ENCODE measurements at places on chromosomes 1 and 21.

GRCh38 chr1:45370575-45370974, 30.3 kb upstream of the MUTYH start:
- no peak for DNase-seq

DNA sequence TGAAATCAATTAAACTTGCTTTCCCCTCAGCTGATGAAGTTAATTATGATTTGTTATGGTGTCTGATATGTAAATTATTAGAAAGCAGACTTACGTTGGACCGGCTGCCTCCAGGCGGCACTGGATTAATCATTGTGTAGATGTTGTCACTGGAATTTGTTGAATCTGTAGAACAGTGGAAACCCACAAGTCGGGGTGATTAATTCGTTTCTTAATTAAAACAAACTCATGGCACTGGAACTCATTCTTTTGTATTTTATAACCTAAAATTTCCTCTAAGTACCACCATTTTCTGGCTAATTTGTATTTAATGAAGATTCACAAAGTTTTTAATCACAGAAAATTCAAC, 39.0 kb downstream of the MRPL37 start:
- DNase-seq: no peak

GRCh38 chr1:25642574-25643108, 26.1 kb downstream of the MAN1C1 start:
- DNase-seq: no peak

GRCh38 chr1:148354284-148354912, 128.7 kb downstream of the PPIAL4G start:
- no peak for DNase-seq

DNA sequence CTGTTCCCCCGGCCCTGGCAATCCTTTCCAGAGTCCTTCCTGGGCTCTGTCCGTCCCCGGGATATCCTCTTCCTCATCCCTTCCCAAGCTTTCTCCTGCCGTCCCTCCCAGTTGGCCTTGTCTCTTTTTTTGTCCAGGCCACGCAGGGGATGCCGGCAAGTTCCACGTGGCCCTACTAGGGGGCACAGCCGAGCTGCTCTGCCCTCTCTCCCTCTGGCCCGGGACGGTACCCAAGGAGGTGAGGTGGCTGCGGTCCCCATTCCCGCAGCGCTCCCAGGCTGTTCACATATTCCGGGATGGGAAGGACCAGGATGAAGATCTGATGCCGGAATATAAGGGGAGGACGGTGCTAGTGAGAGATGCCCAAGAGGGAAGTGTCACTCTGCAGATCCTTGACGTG, 13.4 kb upstream of the SVBP start:
- DNase-seq: no peak

DNA sequence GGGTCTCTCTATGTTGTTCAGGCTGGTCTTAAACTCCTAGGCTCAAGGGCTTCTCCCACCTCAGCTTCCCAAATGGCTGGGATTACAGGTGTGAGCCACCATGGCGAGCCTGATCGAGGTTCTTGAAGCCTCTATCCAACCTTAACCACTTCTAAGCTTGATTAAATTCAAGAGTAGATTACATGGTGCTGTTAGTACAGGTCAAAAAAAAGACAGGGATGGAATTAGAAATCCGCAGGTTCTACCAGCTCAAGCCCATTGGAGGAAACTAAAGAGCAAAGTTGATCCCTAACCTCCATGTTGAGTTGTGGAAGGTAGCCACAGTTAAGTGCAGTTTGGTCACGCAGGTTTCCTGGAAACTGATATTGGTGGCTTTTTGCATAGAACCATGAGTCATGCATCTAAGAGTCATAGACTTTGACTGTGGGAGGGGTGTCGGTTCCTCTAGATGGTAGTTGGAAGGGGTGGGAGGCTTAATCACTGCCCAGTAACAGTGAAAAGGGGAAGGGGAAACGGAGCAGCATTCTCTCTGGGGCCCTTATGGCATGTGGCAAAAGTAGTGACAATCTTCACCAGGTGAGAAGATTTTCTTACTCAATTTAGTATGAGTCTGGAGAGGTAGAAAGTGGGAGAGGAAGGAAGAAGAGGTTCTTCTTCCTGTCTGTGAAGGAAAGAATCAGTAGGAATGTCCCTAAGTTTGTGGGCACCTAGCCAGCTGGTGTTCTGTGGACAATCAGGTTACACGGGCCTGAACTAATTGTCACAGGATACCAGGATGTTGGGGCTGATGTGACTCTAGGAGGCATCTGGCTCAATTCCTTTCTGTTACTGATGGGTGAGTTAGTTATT, 7.0 kb downstream of the CD53 start:
- no peak for DNase-seq
